NCI-H748 treated with DMSO at 0.1 percent for 48 hours (cell line): ENCODE measurements at places on chromosomes 12 and 14.

DNA sequence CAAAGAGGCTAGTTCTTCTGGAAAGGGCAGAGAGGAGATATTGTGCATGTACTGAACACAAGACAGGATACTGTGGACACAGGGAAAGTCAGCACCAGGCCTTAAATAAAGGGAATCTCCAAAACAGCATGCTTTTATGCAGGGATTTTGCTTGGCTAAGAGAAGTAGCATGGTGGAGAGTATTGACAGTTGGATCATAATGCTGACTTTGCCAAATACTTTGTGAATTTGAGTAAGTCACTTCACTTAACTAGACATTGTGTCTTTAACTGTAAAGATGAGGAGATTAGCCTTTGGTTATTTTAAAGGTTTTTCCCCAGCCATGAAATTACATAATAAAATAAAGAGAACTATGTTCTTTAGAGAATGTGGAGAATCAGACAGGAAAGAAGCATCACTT is 24.5 kb downstream of the GALNT8 start:
- DNase-seq = no peak

DNA sequence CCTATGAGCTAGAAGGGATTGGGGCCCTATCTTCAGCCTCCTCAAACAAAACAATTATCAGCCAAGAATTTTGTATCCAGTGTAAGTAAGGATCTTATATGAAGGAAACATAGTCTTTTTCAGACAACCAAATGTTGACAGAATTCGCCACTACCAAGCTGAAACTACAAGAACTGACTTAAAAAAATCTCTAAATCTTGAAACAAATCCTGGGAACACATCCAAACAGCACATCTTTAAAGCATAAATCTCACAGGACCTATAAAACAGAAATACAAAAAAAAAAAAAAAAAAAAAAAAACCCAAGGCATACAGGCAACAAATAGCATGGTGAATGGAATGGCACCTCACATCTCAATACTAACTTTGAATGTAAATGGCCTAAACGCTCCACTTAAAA is 41.3 kb upstream of the LMNTD1 start:
- no peak for DNase-seq

DNA sequence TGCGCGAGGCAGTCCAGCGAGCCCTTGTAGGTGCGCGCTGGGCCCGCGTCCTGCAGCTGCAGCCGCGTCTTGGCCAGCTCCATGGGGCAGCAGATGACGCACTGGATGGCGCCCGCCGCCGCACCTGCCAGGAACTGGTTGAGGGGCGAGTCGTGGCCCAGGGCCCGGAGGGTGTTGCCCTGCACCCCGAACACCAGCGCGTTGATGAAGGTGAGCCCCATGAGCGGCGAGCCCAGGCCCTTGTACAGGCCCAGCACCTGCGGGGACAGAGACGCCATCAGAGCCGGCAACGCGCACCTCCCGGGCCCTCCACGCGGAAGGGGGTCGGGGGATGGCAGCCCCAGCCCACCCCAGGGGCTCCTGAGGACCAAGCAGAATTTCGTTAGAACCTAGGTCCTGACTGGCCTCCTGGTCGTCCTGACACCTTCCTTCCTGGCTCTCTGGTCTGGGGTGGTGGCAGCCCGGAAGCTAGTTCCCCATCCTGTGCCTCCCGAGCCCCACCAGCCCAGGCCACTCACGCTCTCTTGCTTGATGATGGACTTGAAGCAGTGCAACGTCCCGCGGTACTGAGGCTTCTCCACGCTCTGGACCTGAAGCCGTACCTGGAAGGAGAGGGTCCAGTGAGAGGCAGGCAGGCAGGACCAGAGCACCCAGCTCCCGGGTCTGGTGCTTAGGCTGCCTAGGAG is 13.3 kb downstream of the SLC25A29 start:
- no peak for DNase-seq

- no peak for DNase-seq
Observed at GRCh38 chr14:89425931-89426330, 8.9 kb upstream of the FOXN3 start.

DNA sequence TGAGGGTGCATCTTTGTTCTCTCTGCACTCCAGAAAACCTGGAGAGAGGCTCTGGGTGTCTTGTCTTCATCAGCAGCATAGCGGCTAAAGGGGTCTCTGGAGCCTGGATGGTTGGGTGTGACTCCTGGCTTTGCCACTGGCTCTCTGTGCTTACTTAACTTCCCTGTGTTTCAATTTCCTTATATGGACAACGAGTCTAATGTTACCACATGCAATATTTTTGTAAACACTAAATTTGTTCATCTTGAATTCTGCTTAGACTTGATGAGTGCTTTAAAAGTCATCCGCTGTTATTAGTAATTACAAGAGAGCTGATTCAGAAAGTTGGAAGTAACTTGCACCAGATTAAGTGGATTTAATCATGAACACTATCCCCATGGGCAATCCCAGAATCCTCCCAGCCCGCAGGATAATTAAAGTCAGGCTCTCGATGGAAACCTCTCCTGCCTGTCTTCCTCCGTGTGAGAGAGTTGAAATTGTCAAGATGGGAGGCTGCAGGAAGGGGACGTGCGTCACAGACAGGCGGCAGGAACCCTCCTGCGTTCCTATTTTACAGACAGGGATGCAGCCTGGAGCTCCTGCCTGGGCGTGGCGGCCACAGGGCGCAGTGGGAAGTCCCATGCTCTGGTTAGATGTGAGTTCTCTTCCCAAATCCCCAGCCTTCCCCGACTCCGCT is 201.2 kb downstream of the TTC8 start:
- no peak for DNase-seq

- no peak for DNase-seq
Observed at GRCh38 chr14:39212034-39212433, 21.7 kb upstream of the MIA2 start.

DNA sequence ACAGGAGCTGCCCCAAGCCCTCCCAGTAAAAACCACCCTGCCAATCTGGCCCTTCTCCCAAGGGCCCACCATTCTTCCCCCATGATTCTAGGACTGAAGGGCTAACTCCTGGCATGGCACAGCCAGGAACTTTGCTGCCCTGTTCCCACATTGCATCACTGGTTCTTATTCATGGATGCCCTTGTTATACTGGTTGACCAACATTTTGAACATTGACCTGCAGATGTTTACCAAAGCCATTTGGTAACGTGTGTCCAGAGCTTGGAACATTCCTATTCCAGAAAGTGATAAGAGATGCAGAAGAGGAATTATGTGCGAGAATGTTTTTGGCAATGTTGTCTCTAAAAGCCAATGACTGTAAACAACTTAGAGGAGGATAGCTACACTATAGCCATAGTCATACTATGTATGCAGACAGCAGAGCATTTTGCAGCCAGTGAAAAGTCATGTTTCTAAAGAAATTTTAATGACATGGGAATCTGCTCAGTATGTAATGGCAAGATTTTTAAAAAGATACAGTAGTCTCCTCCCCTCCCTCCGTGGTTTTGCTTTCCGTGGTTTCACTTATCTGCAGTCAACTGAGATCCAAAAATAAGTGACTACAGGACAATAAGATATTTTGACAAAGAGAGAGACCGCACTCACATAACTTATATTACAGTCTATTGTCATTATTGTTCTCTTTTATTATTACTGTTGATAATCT is 108.8 kb downstream of the DAAM1 start:
- DNase-seq = no peak

GRCh38 chr14:51211149-51211548 is 28.9 kb upstream of the TMX1 start:
- peak; percentile 64 for DNase-seq

- no peak for DNase-seq
Observed at GRCh38 chr14:49483268-49483667, 102.9 kb downstream of the RPS29 start.
